H1 (cell line): ENCODE measurements at places on chromosomes 5 and 9.

DNA sequence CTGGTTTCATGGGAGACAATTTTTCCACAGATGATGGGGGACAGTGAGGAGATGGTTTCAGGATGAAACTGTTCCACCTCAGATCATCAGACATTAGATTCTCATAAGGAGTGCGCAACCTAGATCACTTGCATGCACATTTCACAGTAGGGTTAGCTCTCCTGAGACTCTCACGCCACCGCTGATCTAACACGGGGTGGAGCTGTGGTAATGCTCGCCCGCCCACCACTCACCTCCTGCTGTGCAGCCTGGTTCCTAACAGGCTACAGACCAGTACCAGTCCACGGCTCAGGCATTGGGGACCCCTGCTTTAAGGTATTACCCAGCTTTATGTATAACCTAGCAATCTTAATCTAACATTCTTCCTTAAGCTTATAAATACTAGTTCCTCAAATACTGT, 35.6 kb downstream of the TTC39B start:
- DNase-seq = no peak

DNA sequence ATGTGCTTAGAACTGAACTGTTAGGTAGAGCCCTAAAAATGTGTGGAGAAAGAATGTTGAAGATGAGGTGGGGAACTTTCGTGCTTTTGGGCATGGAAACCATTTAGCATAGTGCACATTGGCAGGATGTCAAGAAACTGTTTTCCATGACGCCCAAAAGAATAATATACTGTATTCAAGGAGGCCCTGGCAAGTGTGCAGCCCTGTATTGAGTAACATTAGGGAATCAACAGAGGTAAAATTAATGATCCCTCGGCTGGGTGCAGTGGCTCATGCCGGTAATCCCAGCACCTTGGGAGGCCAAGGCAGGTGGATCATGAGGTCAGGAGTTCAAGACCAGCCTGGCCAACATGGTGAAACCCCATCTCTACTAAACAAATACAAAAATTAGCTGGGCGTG, 20.9 kb upstream of the PLIN2 start:
- DNase-seq = no peak

DNA sequence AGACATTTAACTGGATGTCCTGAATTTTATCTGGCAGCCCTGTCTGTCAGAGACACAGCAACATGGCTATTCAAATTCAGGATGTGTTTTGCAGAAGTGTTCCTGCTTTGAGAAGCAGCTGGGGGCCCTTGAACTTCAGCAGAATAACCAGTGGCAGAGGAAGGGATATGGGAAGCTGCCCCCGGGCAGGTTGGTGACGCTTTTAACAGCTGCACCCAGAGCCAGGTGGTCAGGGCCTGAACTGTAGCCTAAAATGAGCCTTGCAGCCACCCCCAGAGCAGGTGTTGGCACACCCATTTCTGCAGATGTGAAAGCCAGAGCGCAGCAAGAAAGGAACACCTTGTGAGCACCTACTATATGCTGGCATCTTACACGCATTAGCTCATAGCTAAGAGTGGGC, 128.7 kb upstream of the BOD1 start:
- no peak for DNase-seq

GRCh38 chr9:97761056-97761598, 64.0 kb upstream of the XPA start:
- DNase-seq = no peak
